ENCODE measurements at places on chromosomes 6 and 20. TPM values are rescaled to one million over a fixed set of nuclear protein-coding genes. Genes with fewer than 3 reads are reported as not detected.

CD24 gene
- 252 TPM for total RNA-seq

FABP7 gene
- not detected for total RNA-seq

FAXC gene
- total RNA-seq = 6.4 TPM

TMEM200A gene
- total RNA-seq = 0.03 TPM

SYCP2 gene
- 0.50 TPM for total RNA-seq

FAM83C gene
- 0.06 TPM for total RNA-seq

KIF25 gene
- total RNA-seq = not detected

SLC17A2 gene
- total RNA-seq = not detected

MAPK13 gene
- 0.73 TPM for total RNA-seq

PTCRA gene
- not detected for total RNA-seq

OR2J3 gene
- not detected for total RNA-seq

GRM1 gene
- not detected for total RNA-seq

MEI4 gene
- not detected for total RNA-seq

ACSS1 gene
- total RNA-seq = 13.1 TPM
